Lung (tissue), 17 donors: ENCODE measurements at places on chromosomes 7 and 10. TPM values are rescaled to one million over a fixed set of nuclear protein-coding genes. Genes with fewer than 3 reads are reported as not detected.

GRCh38 chr10:69537449-69537848 is 35.8 kb downstream of the NEUROG3 start:
- DNase-seq, result no peak
- peaks cover 2% of the 10 kb centered on the region for H3K27me3 ChIP-seq
- no peaks in the 10 kb centered on the region for H3K4me1 ChIP-seq
- H3K36me3 ChIP-seq, result no peaks in the 10 kb centered on the region

DUS4L gene
- 6.4 TPM for total RNA-seq

GRCh38 chr10:123318516-123318915 is 164.3 kb downstream of the BUB3 start:
- no peaks in the 10 kb centered on the region for H3K36me3 ChIP-seq
- no peak overlapping the region for H3K27ac ChIP-seq
- H3K4me3 ChIP-seq, result no peak overlapping the region

ZEB1 gene
- 29.8 TPM for total RNA-seq

DNA sequence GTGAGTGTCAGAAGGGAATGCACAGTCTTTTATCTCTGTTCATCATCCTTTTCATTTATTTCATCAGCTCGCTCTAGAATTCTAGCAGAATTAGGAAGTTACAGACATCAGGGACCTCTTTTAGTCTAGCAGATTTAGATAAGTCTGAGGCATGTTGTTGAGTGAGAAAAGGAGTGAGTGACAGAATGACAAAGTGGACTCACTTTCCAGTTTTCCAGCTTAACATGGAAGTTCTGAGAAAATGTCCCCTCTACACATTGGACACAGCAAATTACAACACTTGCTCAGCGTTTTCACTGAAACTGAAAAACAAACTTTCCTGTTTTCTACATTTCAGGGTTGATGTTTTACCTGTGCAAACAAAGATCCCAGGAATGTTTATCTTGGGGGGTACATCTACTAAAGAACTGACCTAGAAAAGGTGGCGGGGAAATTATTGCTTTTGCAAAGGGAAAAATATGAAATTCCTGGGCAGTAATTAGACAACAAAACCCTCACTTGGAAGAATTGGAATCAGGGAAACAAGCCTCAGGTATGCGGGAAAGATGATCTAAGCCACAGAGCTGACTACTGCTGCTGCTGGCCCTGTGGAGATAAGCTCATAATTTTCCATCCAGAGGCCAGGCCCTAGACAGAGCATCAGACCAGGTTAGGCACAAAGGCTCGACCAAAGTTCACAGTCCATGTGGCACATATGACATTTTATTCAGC is 14.6 kb upstream of the CYP3A5 start:
- H3K4me1 ChIP-seq, result no peaks in the 10 kb centered on the region
- no peak overlapping the region for H3K27ac ChIP-seq
- H3K27me3 ChIP-seq, result no peaks in the 10 kb centered on the region
- H3K4me3 ChIP-seq, result no peak overlapping the region

- H3K4me3 ChIP-seq, result no peak overlapping the region
- no peak overlapping the region for H3K27ac ChIP-seq
- H3K36me3 ChIP-seq, result no peaks in the 10 kb centered on the region
- H3K4me1 ChIP-seq, result no peaks in the 10 kb centered on the region
- DNase-seq, result no peak
Observed at GRCh38 chr10:13399236-13399635, 51.1 kb upstream of the SEPHS1 start.

GRCh38 chr7:76234931-76235441 is 33.3 kb downstream of the SRRM3 start:
- H3K27me3 ChIP-seq, result peaks cover 13% of the 10 kb centered on the region
- DNase-seq, result peak; percentile 74
- no peak overlapping the region for H3K27ac ChIP-seq
- no peak overlapping the region for H3K4me3 ChIP-seq
- no peaks in the 10 kb centered on the region for H3K36me3 ChIP-seq

GRCh38 chr7:79282882-79283602 is 170.4 kb downstream of the MAGI2 start:
- H3K36me3 ChIP-seq, result no peaks in the 10 kb centered on the region
- H3K27ac ChIP-seq, result no peak overlapping the region
- H3K27me3 ChIP-seq, result no peaks in the 10 kb centered on the region
- peak; percentile 58 for DNase-seq

GNA12 gene
- total RNA-seq, result 34.4 TPM

- H3K36me3 ChIP-seq, result no peaks in the 10 kb centered on the region
- H3K4me3 ChIP-seq, result no peak overlapping the region
- peaks cover 7% of the 10 kb centered on the region for H3K4me1 ChIP-seq
- DNase-seq, result no peak
- H3K27me3 ChIP-seq, result peaks cover 21% of the 10 kb centered on the region
Observed at GRCh38 chr10:101138788-101139420, 7.8 kb downstream of the TLX1 start.

GRCh38 chr7:103660455-103661371 is 214.7 kb upstream of the SLC26A5 start:
- no peaks in the 10 kb centered on the region for H3K27me3 ChIP-seq
- peak; percentile 11 for DNase-seq
- no peak overlapping the region for H3K4me3 ChIP-seq
- H3K27ac ChIP-seq, result no peak overlapping the region
- no peaks in the 10 kb centered on the region for H3K4me1 ChIP-seq

- no peaks in the 10 kb centered on the region for H3K36me3 ChIP-seq
- H3K27ac ChIP-seq, result peak overlapping the region; percentile 90
- peak; percentile 75 for DNase-seq
- peaks cover 18% of the 10 kb centered on the region for H3K4me1 ChIP-seq
- no peaks in the 10 kb centered on the region for H3K27me3 ChIP-seq
- no peak overlapping the region for H3K4me3 ChIP-seq
Observed at GRCh38 chr10:90930971-90931871, 10.3 kb upstream of the ANKRD1 start.

TAS2R38 gene
- not detected for total RNA-seq

AEBP1 gene
- 43.4 TPM for total RNA-seq

- H3K4me3 ChIP-seq, result no peak overlapping the region
- no peaks in the 10 kb centered on the region for H3K27me3 ChIP-seq
- DNase-seq, result no peak
- H3K36me3 ChIP-seq, result no peaks in the 10 kb centered on the region
- no peaks in the 10 kb centered on the region for H3K4me1 ChIP-seq
- H3K27ac ChIP-seq, result no peak overlapping the region
Observed at GRCh38 chr10:83142074-83142563, 997.2 kb upstream of the GHITM start.

- no peaks in the 10 kb centered on the region for H3K36me3 ChIP-seq
- DNase-seq, result no peak
- H3K4me3 ChIP-seq, result peak overlapping the region; percentile 8
- H3K27ac ChIP-seq, result no peak overlapping the region
- H3K27me3 ChIP-seq, result no peaks in the 10 kb centered on the region
- H3K4me1 ChIP-seq, result peaks cover 4% of the 10 kb centered on the region
Observed at GRCh38 chr10:7412928-7413282, 2.1 kb upstream of the SFMBT2 start.
